CD14-positive monocyte (primary cell): ENCODE measurements at places on chromosomes 12 and 14.

DNA sequence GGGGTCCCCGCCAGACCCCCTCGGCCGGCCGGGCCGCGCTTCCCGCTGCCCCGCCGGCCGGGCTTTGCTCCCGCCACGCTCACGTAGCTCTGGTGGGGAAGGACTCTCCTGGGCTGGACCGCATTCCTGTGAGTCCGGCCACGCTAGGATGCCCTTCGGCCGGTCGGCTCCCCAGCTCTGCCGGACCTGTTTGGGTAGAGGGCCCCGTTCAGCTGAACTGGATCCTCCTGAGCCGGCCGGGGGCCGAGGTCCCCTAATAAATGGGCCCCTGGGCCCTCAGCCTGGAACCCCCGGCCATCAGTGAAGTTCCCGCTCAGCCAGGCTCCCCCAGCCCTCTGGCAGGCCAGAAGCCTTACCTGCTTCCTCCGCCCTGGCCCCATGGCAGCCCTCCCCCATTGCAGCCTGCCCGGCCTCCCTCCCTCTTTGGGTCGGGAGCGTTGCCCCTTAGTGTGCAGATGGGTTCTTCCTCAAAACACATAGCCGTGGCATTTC lies 593 bp downstream of the UNC119B start:
- peak; percentile 8 for DNase-seq

GRCh38 chr14:99476864-99477263 lies 3.8 kb downstream of the SETD3 start:
- DNase-seq, result peak; percentile 59

- DNase-seq, result no peak
Observed at GRCh38 chr14:38391334-38391733, 135.4 kb upstream of the CLEC14A start.

GRCh38 chr12:131621701-131622421 lies 89.0 kb upstream of the SFSWAP start:
- no peak for DNase-seq

GRCh38 chr12:117067638-117068037 lies 31.6 kb downstream of the TESC start:
- DNase-seq, result no peak

- no peak for DNase-seq
Observed at GRCh38 chr14:30995689-30996088, 29.8 kb upstream of the AP4S1 start.

DNA sequence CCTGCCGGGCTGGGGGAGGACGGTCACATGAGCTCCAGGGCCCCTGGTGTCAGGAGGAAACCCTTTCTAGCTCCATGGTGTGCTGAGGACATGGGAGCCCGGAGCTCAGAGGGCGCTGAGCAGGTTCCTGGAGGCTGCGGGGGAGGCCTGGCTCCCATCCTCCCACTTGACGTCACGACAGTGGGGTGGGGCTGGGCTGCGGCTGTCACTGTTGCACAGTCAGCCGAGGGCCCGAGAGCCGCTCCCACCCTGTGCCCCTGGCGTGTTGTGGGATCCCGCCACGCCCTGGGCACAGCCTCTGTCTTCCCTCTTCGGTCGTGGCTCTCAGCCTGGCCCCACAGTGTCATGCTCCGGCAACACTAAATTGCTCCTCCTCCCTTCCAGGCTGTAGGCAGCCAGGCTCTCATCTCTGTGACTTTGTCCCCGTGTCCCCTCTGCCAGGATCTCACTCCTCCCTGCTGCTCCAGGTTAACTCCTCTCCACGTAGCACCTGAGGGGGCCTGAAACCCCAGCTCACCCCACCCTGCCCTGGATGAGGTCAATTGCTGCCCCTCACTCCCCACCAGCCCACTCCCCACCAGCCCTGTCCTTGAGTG lies 33.0 kb downstream of the BEGAIN start:
- DNase-seq, result peak; percentile 74

- DNase-seq, result no peak
Observed at GRCh38 chr14:99647411-99647810, 2.5 kb downstream of the HHIPL1 start.

DNA sequence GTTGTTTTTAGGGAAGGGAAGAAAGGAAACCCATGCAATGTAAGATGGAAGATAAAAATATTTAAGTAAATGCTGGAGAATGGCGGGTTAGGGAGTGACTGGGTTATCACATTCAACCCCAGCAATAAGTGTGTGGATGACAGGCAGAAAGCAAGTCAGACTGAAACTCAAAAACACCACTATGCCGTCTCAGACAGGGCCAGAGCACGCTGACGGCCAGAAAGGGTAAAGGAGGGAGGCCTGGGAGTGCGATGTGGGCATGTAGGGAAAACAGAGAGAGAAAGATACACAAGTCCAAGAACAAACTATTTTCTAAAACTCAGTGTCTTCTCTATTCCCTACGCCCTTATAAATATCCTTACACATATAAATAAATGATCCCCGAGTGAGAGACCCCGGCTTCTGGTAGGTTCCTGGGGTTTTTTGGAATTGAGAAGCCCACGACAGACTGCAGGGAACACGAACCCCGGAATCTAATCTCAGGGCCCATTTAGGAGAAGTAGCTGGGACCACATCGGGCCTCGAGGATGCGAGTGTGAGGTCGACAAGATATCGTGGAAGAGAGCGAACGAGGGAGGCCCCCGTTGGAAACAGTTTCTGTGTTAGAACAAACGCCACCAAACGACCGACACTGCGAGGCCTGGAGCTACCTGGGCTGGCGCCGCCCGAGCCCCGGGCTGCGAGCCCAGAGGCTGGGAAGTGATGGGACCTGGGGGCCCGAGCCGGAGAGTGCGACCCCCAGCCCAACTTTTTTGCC lies 735 bp upstream of the OTX2 start:
- DNase-seq, result no peak

DNA sequence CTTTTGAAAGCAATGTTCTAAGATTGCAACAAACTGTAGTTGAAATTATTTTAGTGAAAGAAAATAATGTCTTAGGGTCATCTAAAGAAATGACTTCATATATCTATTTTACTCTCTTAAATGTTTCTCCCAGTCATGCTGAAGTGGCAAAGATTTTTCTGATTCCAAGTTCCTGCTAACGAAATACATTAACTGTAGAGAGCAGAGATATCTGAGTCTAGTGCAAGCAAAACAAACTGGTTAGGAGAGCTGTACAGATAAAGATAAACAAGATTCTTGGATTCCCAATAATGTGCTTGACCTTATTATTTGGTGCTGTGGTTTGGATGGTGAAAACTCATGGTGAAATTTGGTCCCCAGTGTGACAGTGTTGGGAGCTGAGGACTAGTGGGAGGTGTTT lies 199.9 kb upstream of the PWP1 start:
- DNase-seq, result no peak

DNA sequence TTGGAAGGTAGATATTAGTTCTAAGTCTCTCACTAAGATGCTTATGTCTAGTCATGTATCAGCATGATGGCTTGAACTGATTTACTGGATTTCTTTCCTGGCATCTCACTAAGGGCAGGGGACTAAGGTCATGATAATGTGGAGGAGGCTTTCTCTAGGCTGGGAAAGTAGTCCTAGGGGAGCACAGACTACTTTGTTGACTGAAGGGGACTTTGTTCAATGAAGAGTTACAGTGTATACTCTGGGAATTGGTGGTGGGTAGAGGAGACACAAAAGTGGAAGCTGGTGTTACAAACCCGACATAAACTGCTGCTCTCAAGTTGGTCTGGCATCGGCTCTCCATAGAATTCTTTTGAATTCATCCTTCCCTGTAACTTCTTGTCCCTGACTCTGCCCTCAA lies 75.2 kb downstream of the SAMD4A start:
- DNase-seq, result no peak

- peak; percentile 68 for DNase-seq
Observed at GRCh38 chr12:47775100-47775911, 2.3 kb downstream of the SLC48A1 start.

- no peak for DNase-seq
Observed at GRCh38 chr12:7907009-7907408, 29.0 kb downstream of the SLC2A3 start.

GRCh38 chr14:49971156-49972130 lies 78.6 kb downstream of the ARF6 start:
- DNase-seq, result peak; percentile 76

DNA sequence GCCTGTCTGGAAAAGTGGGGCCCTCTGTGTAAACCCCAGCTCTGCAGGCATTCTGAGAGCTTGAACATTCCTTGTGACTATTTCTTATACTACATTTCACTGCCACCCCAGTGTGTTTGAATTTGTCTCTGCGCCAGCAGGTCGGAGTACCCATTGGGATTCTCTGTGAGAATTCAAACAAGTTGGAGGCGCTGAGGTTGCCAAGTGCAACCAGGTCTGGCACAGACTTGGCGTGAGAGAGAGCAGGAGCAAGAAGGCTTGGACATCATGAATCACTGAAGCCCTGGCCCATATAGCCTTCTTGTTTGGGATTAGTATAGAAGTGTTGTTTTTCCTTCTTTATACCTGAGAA lies 33.0 kb upstream of the ATP2A2 start:
- no peak for DNase-seq

GRCh38 chr14:89695846-89696245 lies 258.7 kb downstream of the EFCAB11 start:
- no peak for DNase-seq

DNA sequence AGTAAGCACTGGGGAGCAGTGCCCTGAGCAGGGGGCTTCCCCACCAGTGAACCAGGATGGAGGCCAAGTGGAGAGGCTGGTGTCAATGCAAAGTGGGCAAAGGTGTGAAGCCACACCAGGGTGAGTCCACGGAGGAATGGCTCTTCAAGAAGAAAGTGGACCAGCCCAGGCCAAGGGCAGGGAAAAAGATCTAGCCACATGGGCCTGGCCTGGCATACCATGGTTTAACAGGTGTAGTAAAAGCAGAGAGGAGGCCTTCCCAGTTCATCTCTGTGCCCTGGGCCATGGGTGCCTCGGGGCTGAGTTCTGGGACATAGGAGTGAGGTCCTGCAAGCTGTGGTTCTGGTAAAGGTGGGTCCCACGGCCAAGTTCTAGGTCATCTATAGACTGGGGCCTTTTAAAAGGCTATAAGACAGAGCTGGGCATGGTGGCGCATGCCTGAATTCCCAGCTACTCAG lies 153.4 kb downstream of the DPF3 start:
- no peak for DNase-seq

DNA sequence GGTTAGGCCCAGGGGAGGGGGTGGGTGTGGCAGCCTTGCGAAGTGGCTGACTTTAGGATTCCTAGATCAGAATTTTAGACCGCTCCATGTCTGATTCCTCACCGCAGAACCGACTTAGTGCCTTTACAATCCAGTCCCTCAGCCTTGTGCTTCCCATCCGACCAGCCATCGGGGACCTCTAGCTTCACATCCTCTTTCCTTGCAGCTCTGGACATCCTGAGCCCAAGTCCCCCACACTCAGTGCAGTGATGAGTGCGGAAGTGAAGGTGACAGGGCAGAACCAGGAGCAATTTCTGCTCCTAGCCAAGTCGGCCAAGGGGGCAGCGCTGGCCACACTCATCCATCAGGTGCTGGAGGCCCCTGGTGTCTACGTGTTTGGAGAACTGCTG lies 557 bp downstream of the COPS7A start:
- DNase-seq, result peak; percentile 74

DNA sequence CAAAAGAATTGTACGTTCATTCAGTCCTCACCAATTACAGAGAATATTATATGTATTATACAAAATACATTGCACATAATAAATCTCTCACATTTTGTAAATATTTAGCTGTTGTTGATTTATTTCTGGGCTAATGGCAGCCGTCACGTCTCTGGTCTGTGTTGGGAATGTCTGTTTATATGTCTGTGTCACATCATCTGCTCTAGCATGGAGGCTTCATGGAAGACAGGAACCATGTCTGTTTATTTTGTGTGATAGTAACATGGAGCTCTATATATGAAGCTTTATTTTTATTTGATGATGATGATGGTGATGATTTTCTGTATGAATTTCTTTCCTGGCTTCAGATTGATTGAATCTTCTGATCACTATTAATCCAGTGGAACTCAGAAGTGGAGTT lies 138.4 kb downstream of the RAD51B start:
- no peak for DNase-seq

- DNase-seq, result no peak
Observed at GRCh38 chr12:31726575-31726974, 2.2 kb downstream of the AMN1 start.

GRCh38 chr12:24012528-24012927 lies 63.1 kb upstream of the SOX5 start:
- no peak for DNase-seq

GRCh38 chr14:76995279-76996035 lies 33.1 kb downstream of the IRF2BPL start:
- DNase-seq, result no peak

- DNase-seq, result no peak
Observed at GRCh38 chr12:120485961-120486881, 9.7 kb upstream of the DYNLL1 start.

- DNase-seq, result no peak
Observed at GRCh38 chr12:95759718-95760117, 30.8 kb downstream of the NTN4 start.

- DNase-seq, result no peak
Observed at GRCh38 chr12:104588047-104588920, 131.5 kb downstream of the CHST11 start.
